Spinal cord (tissue), 10 donors: ENCODE measurements at places on chromosomes 1 and 21.

GRCh38 chr21:43631411-43632107 is 27.7 kb downstream of the HSF2BP start:
- no peak overlapping the region for H3K27ac ChIP-seq
- H3K36me3 ChIP-seq, result peaks cover 11% of the 10 kb centered on the region
- no peak overlapping the region for H3K4me3 ChIP-seq
- H3K27me3 ChIP-seq, result no peaks in the 10 kb centered on the region
- no peak for DNase-seq

DNA sequence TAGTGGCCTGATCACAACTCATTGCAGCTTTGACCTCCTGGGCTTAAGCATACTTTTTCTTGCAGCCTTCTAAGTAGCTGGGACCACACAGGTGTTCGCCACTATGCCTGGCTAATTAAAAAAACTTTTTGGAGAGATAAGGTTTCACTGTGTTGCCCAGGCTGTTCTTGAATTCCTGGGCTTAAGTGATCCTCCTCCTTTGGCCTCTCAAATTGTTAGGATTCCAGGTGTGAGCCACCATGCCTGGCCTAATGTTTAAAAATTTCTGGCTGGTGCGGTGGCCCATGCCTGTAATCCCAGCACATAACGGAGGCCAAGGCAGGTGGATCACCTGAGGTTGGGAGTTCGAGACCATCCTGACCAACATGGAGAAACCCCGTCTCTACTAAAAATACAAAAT is 24.4 kb downstream of the YTHDF2 start:
- no peaks in the 10 kb centered on the region for H3K27me3 ChIP-seq
- DNase-seq, result no peak
- H3K4me1 ChIP-seq, result no peaks in the 10 kb centered on the region
- peaks cover 5% of the 10 kb centered on the region for H3K36me3 ChIP-seq
- no peak overlapping the region for H3K4me3 ChIP-seq
- no peak overlapping the region for H3K27ac ChIP-seq

DNA sequence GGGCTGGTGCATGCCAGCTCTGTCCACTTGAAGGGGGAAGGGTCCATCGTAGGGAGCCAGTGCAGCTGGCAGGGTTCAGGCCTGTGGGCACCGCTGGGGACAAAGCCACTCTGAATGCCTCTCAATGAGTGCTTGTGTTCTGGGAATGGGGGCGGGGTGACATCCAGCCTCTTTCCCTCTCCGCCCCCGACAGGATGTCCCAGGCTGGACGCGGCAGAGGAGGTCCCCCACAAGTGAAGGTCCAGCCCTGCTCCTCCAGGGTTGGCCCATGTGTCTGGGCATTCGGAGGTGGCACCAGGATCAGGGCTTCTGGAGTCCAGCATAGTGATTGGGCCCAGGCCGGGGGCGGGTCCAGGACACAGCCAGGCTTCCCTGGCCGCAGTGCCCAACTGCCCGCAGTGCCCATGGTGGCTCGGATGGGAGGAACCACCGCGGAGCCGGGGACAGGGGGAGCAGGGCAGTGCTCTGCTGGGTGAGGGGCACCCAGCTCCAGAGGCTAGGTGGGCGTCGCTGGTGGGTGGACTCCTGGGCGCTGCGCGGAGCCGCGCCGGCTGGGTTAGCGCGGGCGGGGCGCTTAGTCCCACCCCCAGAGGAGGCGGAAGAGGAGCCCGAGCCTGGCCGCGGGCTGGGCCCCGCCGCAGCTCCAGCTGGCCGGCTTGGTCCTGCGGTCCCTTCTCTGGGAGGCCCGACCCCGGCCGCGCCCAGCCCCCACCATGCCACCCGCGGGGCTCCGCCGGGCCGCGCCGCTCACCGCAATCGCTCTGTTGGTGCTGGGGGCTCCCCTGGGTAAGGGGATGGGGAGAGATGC is at the start of gene SHISA4:
TSS of gene SHISA4 (plus strand) at position 617 of the 808 bp plus-strand sequence. CDS start at position 714, 97 bp downstream.
- peak; percentile 93 for DNase-seq
- peaks cover 60% of the 10 kb centered on the region for H3K4me1 ChIP-seq
- H3K4me3 ChIP-seq, result peak within 1 kb of the TSS; percentile 90
- no peaks in the 10 kb centered on the region for H3K27me3 ChIP-seq
- peaks cover 28% of the 10 kb centered on the region for H3K36me3 ChIP-seq

GRCh38 chr1:169109561-169110134 is 3.2 kb downstream of the ATP1B1 start:
- peak; percentile 46 for DNase-seq
- peaks cover 22% of the 10 kb centered on the region for H3K36me3 ChIP-seq
- peaks cover 29% of the 10 kb centered on the region for H3K4me1 ChIP-seq
- peak overlapping the region; percentile 87 for H3K27ac ChIP-seq
- H3K27me3 ChIP-seq, result no peaks in the 10 kb centered on the region

DNA sequence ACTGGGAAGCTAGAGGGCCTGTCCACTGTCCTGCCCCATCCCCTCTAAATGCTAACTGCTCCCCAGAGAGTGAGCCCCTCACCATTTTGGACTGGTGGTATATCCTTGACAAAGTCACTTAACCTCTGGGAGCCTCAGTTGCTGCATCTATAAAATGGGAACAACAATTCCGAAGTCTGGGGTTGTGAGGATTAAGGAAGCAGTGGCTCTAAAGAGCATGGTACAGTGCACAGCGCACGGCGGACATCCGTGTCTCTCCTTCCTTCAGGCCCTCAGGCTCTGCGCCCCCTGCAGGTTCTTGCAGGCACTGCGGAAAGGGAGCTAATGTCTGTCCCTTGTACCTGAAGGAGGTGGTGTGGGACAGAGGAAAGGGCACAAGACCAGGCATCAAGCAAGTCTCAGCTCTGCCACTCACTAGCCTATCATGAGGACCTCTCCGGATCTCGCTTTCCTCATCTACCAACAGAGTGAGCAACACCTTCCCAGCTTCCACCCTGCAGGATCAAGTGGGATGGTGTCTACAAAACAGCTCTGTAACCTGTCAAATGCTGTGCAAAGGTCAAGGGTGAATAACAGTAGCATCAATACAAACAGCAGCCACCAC is 20.1 kb downstream of the ECE1 start:
- H3K36me3 ChIP-seq, result peaks cover 34% of the 10 kb centered on the region
- H3K27ac ChIP-seq, result no peak overlapping the region
- no peaks in the 10 kb centered on the region for H3K27me3 ChIP-seq
- no peak for DNase-seq
- no peak overlapping the region for H3K4me3 ChIP-seq
- peaks cover 16% of the 10 kb centered on the region for H3K4me1 ChIP-seq

DNA sequence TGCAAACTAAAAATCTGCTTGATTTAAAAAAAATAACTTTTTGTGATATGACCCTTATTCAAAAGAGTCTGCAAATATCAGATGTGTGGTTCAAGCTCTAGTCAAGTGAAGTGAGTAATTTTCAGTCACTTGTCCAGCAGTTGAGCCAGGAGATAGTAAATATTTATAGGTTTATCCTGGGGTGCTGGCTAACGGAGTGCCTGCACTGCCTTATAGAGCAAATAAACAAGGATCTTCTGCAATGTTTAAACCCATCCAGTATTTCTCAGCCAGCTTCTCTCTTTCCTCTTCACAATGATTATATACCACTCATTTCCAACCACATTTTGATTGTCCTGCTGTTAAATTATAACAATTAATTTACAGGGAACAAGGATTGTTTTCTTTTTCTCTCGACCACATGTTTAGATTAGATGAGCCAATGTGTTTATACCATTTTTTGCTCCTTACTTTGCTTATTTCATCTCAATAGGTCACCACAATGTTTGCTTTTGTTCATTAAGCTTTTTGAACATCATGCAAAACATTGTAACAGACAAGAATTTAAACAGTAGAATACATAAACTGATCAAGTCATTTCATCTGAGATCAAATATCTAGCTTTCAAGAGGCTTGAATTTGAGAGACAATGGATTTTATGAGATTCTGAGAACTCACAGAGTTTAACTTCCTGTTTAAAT is 60.3 kb upstream of the GREM2 start:
- no peak overlapping the region for H3K27ac ChIP-seq
- H3K27me3 ChIP-seq, result no peaks in the 10 kb centered on the region
- DNase-seq, result no peak
- no peaks in the 10 kb centered on the region for H3K36me3 ChIP-seq
- H3K4me1 ChIP-seq, result no peaks in the 10 kb centered on the region

DNA sequence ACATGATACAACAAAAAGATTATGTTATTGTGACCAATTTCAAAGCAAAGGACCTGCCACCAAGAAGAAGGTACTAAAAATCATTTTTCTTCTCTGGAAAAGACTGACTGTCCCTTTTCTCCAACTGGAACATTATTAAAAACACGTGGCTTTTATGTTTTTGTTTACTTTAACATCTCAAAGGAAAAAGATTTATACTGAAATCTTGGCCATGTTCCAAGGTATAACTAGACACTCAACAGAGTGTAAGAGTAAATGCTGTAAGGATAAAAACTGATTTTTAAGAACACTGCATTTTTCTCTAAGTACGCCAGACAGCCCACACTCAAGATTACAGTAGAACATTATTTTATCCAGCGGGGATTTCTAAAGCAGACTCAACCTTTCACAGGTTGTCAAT is 62.1 kb downstream of the BRWD1 start:
- no peak overlapping the region for H3K4me3 ChIP-seq
- H3K27ac ChIP-seq, result no peak overlapping the region

- no peak overlapping the region for H3K4me3 ChIP-seq
- peaks cover 7% of the 10 kb centered on the region for H3K27me3 ChIP-seq
- H3K27ac ChIP-seq, result no peak overlapping the region
Measured at GRCh38 chr1:169594391-169594790, 8.1 kb upstream of the F5 start.

DNA sequence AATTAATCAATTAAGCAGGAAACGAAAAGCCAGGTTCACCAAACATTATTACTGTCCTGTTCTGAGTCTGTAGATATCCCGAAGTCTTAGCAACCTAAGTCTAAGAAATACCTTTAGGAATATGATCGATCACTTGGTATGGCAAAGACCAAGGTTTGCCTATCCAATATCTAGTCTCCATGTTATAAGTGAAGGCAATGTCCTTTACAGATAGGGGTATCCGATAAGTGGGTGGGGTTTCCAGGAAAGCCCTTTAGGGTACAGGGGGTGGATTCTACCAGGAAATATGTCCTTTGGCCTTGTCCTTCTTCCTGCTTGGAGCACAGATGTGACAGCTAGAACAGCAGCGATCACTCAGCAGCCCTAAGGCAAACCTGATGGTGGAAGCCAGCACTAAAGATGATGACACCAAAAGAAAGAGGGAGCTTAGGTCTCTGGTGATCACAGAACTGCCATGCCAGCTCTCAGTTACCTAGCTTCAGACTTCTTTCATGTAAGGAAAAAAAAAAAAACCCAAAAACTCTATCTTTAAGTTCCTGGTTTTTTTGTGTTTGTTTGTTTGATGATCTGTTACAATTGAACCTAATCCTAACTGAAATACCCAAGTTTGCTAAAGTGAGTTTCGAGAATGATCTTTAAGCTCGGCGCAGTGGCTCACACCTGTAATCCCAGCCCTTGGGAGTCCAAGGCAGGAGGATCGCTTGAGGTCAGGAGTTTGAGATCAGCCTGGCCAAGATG is 40.8 kb downstream of the DSTYK start:
- H3K4me3 ChIP-seq, result no peak overlapping the region
- H3K27me3 ChIP-seq, result no peaks in the 10 kb centered on the region
- H3K36me3 ChIP-seq, result peaks cover 14% of the 10 kb centered on the region
- no peaks in the 10 kb centered on the region for H3K4me1 ChIP-seq
- H3K27ac ChIP-seq, result no peak overlapping the region

- H3K27me3 ChIP-seq, result no peaks in the 10 kb centered on the region
- H3K36me3 ChIP-seq, result peaks cover 14% of the 10 kb centered on the region
- H3K4me3 ChIP-seq, result no peak overlapping the region
- no peak for DNase-seq
- peaks cover 54% of the 10 kb centered on the region for H3K4me1 ChIP-seq
Measured at GRCh38 chr1:156399355-156400125, 30.5 kb downstream of the RHBG start.

- H3K36me3 ChIP-seq, result no peaks in the 10 kb centered on the region
- H3K27ac ChIP-seq, result no peak overlapping the region
- peak; percentile 64 for DNase-seq
- peaks cover 2% of the 10 kb centered on the region for H3K27me3 ChIP-seq
- H3K4me3 ChIP-seq, result peak overlapping the region; percentile 0
Measured at GRCh38 chr1:158112994-158113758, 67.5 kb upstream of the CD1D start.

GRCh38 chr1:167171286-167171929 is 49.3 kb upstream of the POU2F1 start:
- no peaks in the 10 kb centered on the region for H3K36me3 ChIP-seq
- H3K27me3 ChIP-seq, result no peaks in the 10 kb centered on the region
- H3K4me3 ChIP-seq, result no peak overlapping the region

GRCh38 chr1:34125721-34126380 is 39.2 kb downstream of the CSMD2 start:
- peaks cover 11% of the 10 kb centered on the region for H3K4me1 ChIP-seq
- no peak overlapping the region for H3K4me3 ChIP-seq
- H3K36me3 ChIP-seq, result peaks cover 21% of the 10 kb centered on the region
- H3K27ac ChIP-seq, result no peak overlapping the region

GRCh38 chr1:200381256-200381984 is 28.4 kb downstream of the ZNF281 start:
- no peak overlapping the region for H3K4me3 ChIP-seq
- no peaks in the 10 kb centered on the region for H3K27me3 ChIP-seq
- H3K36me3 ChIP-seq, result no peaks in the 10 kb centered on the region
- no peaks in the 10 kb centered on the region for H3K4me1 ChIP-seq

DNA sequence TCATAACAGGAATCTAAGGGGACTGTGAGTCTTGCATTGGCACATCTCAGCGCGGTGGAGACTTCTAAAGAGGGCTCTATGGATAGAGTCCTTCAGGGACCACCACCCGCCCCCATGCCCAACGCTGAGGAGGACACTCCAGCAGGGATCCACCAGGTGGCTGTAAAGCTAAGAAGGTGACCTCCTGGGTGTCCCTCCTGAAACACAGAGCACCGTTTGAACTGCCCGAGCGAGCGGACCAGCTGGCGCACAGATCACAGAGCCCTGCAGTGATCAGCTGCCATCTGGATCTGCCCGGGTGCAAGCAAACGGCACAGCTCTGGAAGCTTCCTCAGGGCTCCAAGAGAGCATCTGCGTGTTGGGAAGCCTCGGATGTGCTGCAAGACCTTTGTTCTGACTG is 51.3 kb upstream of the LYST start:
- H3K4me3 ChIP-seq, result no peak overlapping the region
- DNase-seq, result peak; percentile 75
- H3K27ac ChIP-seq, result peak overlapping the region; percentile 19
- peaks cover 28% of the 10 kb centered on the region for H3K4me1 ChIP-seq
- no peaks in the 10 kb centered on the region for H3K36me3 ChIP-seq

GRCh38 chr1:108892356-108893140 is 15.8 kb downstream of the GPSM2 start:
- no peak for DNase-seq
- H3K36me3 ChIP-seq, result no peaks in the 10 kb centered on the region
- no peak overlapping the region for H3K4me3 ChIP-seq
- H3K27me3 ChIP-seq, result no peaks in the 10 kb centered on the region
- no peaks in the 10 kb centered on the region for H3K4me1 ChIP-seq

GRCh38 chr1:83697961-83698360 is 301.0 kb downstream of the TTLL7 start:
- H3K4me3 ChIP-seq, result no peak overlapping the region
- no peaks in the 10 kb centered on the region for H3K27me3 ChIP-seq
- no peak overlapping the region for H3K27ac ChIP-seq
- DNase-seq, result no peak
- peaks cover 4% of the 10 kb centered on the region for H3K4me1 ChIP-seq
- no peaks in the 10 kb centered on the region for H3K36me3 ChIP-seq
